ENCODE measurements at places on chromosomes 11 and 22.
A peak's percentile ranks its signal among the peaks of the same experiment; 100 is the strongest.

- DNase-seq: no peak
These were observed 18.5 kb upstream of the MED17 start for GRCh38 chr11:93765551-93765950.

- peak; percentile 83 for DNase-seq
These were observed 5.6 kb downstream of the RGL4 start for GRCh38 chr22:23696326-23696851.

- peak; percentile 68 for DNase-seq
These were observed 50.2 kb downstream of the JAM3 start for GRCh38 chr11:134119094-134119493.

- no peak for DNase-seq
These were observed 253.6 kb upstream of the LRRC4C start for GRCh38 chr11:41713030-41713429.

GRCh38 chr11:62988276-62988675 lies 3.5 kb upstream of the SLC22A6 start:
- no peak for DNase-seq

GRCh38 chr11:27926981-27927481 lies 180.9 kb downstream of the KIF18A start:
- DNase-seq: peak; percentile 72

- DNase-seq: no peak
These were observed 1.1 kb downstream of the UCP3 start for GRCh38 chr11:74007691-74008372.

DNA sequence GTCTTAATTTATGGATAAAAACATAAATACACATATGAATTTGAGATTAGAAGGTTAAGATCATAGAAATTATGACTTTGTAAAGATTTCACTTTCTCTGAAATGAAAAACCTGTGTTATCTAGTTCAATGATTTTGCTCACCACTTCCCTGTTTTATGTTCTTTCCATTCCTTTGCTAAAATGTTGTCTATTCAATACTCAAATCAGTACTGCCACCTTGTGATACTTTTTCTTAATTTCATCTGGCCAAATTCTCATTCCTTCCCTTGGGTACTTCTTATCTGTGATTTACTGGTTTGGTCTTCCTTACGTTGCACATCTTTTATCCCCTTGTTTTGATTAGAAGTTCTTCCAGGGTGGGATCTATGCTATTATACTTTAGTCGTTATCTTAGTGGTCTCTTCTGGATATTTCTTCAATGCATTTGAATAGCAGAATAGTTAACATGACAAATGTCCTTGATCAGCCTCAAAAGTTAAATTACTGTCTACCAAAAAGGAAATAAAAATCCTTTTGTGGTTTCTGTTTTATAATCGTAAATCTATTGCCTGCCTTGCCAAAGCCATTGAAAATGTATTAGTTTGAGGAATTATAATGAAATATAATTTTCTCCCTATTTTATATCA lies 197.0 kb downstream of the PGR start:
- peak; percentile 73 for DNase-seq

DNA sequence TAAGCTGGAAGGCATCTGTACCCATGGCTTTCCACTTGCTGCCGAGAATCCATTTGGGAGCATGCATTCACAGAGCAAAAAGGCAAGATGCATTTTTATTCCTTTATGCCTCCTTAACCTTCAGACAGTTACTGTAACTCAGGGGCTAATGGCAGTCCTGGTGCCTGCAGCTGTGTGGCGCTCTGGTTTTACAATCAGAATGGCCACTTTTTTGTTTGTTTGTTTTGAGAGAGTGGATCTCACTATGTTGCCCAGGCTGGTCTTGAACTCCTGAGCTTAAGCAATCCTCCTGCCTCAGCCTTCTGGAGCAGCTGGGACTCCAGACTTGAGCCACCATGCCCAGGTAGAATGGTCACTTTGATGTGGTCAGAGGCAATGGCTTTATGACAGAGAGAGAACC lies 101.8 kb downstream of the NAV2 start:
- DNase-seq: no peak

- no peak for DNase-seq
These were observed 49.5 kb upstream of the SMIM38 start for GRCh38 chr11:69106031-69106811.

DNA sequence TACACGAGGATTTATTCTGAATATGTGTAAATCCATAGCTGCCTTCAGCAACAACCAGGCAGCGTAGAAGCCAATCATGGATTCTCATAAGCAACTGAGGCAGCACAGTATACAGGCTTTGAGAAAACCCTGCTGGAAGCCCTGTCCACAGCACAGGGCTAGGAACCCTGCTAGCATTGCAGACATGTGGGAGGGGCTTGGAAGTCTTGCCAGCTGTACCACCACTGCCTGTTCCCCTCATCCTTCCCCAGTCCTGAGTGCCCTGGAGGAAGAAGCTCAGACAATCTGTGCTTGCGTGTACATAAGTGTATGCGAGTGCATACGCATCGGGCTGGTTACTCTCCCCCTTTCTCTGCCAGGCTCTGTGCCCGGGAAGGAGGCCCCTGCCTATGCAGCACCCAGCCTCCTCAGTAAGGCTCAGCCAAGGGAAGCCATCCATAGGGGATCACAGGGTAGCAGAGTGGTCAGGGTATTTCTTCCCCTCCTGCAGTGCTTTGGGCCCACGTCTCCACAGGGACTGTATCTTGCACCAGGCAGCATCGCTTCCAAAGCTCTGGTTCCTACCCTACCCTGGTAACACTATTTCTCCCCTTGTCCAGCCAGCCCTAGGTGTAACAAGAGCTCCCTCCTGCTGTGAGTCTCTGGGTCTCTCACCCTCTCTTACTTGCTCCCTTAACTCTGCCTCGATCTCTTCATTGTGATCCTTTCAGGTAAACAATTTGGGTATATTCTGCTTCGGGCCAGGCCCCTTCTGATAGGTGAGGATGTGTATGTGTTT lies 90.5 kb downstream of the GALNT18 start:
- no peak for DNase-seq

GRCh38 chr11:30045921-30046577 lies 29.2 kb upstream of the KCNA4 start:
- DNase-seq: no peak

DNA sequence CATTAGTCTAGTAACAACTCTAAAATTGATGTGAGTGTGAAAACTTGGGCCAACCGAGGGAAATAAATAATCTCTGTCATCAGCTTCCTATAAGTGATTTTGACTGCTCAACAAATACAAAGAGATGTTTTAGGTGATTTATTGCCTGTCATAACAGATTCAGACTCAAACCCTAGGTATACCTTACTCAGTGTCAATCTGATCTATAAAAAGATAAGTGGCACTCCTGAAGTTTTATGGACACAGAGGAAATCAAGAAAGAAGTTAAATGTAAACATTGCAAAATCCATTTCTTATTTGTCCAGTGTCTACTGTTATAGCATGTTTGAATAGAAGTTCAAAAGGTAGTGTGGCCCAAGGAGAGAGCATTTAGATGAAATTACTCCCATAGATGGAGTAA lies 30.4 kb upstream of the TYR start:
- no peak for DNase-seq

DNA sequence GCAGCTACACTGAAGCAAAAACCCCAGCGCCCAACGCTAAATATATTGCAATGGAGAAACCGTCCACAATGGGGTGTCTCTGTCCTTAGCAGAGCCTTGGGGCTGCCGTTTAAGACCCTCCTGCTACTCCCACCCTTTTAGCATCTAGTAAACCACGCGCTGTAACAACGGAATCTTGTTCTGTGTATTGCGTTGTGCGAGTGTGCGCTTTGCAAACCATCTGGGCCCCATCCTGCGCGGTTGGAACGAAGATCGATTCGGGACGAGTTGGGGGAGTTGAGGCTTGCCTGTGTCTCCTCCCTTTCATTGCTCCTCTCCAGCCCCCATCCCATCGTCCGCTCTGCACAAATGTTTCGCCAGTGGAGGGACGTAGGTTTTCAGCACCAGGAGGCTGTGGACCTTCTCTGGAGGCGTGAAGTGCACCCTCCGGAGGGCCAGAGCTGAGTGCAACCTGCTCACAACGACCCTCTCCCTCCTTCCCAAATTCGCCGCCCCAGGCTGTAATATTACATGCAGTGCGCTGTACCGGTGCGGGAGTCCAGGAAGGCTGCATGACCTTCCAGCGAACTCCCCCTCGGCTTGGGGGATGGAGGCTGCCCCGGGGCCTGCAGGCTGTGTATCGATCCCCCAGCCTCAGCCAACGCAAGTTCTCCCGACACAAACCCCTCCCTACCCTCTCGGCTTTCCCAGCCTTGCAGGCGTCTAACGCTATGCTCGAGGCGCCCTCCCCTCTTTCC lies 1.6 kb upstream of the KMT2A start:
- DNase-seq: peak; percentile 49
